ENCODE measurements at places on chromosomes 7 and 10.

DNA sequence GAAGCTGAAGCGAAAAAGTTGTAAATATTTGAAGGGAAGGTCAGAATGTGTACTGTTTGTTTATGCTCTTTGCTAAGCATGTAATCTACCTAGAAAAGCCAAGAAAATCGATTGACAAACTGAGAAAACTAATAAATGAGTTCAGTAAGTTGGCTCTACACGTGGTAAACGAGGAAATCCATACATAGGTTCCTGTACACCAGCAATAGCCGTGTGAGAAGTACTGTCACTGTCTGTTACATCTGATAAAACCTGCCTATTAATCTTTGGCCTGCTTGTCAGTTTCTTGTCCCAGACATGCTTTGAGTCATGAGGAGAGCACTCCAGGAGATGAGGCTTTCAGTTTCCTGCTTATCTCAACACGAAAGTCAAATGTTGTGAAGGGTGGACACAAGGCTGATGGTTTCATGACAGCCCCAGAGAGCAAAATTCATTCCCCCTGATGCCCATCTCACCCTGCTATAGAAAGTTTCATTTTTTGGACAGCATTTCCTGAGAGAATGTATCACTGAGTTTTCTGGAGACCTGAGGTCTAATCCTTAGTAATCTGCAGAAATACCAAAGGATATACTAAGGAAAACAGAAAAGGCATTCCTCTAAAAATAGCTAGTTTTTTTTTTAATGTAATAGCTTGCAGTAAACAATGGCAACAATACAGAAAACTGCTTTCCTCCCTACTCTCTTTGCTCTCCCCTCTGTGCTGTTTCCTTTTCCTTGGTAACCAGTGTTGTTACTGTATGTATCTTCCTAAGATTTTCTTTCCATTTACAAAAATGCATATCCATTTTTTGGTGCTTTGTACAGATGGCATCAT is 18.8 kb downstream of the BMPR1A start:
- no peak for DNase-seq

DNA sequence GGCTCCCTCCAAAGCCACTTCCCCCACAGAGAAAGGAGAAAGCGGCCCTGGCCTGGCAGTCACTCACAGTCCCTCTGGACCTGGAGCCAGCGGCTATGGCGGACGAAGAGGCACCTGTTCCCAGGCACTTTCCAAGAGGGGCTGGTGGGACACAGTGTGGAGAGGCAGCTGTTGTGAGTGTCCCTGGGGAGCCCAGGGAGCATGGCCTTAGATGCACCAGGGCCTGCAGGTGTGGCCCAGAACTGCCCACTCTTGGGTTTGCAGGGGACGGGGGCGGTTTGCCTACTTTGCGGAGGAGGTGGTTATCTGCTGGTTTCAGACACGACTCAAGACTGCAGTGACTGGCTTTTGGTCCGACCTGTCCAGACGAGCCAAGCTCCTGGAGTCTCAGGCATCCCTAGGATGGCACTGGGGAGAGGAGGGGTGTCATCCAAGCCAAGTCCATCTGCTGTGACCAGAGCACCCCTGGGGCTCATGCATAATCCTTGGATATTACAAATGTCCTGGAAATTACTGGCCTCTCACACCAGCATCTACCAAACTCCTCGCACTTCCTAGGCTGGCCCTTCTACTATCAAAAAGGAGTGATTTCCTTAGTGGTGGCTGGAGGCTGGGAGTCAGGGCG is 18.4 kb downstream of the CTBP2 start:
- no peak for DNase-seq

GRCh38 chr10:12538491-12538995 is 189.2 kb downstream of the CAMK1D start:
- DNase-seq = no peak

DNA sequence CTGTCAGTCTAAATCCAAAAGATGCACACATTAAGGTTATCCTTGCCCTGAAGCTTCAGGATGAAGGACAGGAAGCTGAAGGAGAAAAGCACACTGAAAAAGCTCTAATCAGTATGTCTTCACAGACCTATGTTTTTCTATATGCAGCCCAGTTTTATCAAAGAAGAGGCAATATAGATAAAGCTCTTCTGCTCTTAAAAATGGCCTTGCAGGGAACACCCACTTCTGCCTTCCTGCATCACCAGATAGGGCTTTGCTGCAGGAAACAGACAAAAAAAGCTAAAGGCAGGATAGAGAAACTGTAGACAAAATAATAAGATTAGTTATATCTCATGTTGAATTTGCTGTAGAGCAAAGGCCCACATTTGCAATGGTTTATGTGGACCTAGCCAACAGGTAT is 14.9 kb upstream of the IFIT1B start:
- DNase-seq = no peak

- no peak for DNase-seq
Observed at GRCh38 chr7:19417231-19417630, 272.0 kb upstream of the FERD3L start.

DNA sequence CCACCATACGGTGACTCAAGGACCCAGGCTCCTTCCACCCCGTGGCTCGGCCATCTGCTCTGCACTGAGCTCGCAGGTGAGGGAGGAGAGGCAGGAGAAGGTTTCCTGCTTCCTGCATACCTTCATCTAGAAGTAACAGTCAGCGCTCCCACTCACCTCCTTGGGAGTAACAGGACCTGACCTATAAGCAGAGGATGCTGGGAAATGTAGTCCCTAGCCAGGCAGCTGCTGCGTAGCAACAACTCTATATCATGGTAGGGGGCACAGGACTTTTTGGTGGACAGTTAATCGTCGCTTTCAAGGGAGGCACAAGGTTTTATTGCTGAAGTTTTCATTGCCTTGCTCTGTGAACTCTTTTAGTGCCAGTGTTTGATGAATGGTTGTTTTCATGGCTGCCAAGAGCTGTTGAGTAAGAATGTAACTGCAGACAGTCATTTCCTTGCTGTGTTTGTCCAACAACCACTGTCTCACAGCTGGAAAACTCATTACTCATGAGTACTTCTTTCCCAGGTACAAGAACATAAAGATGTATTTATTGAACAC is 10.2 kb upstream of the ZFYVE27 start:
- no peak for DNase-seq

GRCh38 chr10:96082153-96082552 is 38.8 kb downstream of the CCNJ start:
- no peak for DNase-seq

DNA sequence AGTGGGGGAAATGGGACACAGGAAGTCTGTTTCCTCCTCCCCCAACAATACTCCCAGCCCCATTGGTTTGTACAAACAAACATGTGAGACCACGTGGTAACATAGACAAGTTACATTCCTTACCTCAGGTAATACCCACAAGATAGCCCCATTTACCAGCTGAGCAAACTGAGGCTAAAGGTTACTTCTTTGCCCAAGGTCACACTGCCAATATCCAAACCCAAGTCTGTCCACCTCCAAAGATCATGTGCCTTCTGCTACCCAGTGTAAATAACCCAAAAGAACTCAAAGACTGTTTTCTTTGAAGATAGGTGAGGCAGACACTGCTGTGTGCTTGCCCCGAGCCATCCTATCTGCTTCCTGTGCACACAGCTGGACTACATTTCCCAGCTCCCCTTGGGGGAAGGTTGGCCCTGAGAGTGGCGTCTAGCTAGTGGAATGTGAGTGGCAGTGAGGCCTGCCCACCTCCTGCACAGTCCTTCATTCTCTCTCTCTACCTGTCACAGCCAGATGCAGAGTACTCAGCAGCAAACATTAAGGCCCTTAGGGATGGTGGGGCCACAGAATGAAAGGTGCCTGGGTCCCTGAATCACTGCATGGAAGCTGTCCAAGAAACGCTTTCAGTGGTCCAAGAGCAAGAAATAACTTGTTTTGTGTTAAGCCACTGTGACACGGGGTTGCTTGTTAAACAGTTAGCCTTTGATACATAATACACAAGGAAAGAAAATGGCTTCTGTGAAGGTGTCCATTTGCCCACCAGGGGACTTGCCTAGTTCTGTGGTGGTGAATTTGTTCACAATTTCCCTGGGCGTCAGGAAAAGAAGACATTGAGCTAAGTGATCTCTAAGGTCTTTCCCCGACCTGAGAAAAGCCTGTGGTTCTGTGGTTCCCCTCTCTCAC is 257.7 kb upstream of the NFE2L3 start:
- DNase-seq = no peak

- no peak for DNase-seq
Observed at GRCh38 chr10:93579089-93579488, 12.6 kb downstream of the FFAR4 start.

- DNase-seq = no peak
Observed at GRCh38 chr10:60186315-60187071, 203.2 kb downstream of the ANK3 start.

DNA sequence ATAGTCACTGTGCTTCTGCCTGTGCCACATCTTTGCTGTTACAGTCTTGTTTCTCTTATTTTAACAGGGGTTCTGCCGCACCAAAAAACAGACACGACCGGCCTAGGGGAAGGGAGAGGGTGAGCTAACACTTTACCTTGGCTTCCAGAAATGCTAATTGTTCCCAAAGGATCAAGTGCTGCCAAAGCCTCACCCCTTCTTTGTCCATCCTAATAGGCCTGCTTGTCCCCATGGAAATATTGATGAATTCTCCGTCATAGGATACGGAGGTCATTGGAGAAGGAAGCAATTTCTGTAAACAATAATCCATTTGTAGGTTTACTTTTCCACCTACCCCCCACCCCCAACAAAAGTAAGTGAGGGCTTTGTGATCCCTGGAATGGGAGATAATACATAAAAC is 567.3 kb downstream of the KCNMA1 start:
- DNase-seq = no peak

- DNase-seq = no peak
Observed at GRCh38 chr7:1049006-1049741, 4.8 kb downstream of the GPR146 start.

DNA sequence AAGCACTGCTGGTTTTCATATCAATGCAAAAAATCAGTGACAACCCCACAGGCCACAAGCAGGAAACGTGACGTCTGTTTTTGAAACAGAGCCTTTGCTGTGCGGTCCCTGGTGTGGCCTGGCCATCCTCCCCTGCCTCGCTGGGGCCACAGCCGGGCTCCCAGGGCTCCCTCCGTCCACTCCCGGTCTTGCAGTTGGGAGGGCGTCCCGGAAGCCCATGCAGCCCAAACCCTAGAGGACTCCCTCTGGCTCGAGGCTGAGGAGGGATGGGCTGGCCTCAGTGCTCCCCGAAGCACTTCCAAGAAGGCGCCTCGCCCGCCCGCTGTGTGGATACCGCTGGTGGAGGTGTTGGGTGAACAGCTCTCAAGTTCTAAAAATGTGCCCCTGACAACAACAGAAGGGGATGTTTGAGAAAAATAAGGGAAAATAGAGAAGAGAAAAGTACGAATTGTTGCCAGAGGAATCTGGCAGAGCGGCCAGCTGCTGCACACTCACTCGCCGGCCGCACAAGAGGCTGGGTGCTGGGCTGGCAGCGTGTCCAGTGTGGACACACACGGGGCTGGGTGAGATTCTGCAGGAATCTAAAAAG is 73.5 kb downstream of the ZRANB1 start:
- no peak for DNase-seq

- no peak for DNase-seq
Observed at GRCh38 chr10:1440897-1441296, 296.4 kb downstream of the ADARB2 start.

GRCh38 chr10:128047991-128048818 is 78.0 kb downstream of the MKI67 start:
- DNase-seq = no peak
